ENCODE measurements at places on chromosomes 11 and 22.

DNA sequence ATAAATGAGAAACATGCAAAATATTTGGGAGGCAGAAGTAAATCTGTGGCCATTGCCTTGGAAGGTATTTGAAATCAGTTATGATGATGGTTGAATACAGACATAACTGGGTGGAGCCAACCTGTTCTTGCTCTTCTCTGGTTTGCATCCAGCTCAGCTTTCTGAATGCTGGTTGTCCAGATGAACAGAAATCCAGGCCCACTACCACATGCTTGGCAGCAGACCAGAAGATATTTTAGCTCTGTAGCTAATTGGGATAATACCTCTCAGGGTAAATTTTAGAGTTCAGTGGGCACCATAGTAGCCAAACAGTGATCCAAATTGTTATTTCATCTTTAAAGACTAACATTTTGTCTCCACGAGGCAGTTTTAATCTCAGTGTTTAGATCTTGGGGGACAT lies 308.3 kb downstream of the RAB38 start:
- DNase-seq = no peak

GRCh38 chr11:115924744-115925567 lies 420.7 kb upstream of the CADM1 start:
- no peak for DNase-seq

GRCh38 chr11:57126766-57127400 lies 54.9 kb upstream of the LRRC55 start:
- DNase-seq = no peak

- DNase-seq = no peak
Measured at GRCh38 chr11:65180877-65181568, 705 bp upstream of the CAPN1 start.

DNA sequence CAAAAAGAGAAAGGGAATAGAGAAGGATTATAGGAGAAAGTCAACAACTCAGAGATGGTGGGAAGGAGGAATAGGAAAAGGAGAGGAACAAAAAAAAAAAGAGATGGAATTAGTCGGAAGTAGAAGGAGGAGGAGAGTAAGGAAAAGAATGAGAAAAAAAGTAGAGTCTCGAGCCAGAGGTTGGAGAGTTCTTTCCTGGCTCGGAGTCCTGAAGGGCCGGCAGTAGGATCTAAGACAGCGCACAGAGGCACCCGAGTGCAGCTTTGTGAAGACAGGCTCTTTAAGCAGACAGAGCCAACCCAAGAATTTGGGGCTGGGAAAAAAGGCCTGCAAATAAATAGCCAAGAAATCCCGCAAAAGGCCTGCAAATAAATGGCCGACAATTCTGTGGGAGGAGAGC lies 170.4 kb upstream of the CCDC90B start:
- DNase-seq = no peak

- DNase-seq = no peak
Measured at GRCh38 chr11:82216927-82217570, 516.6 kb downstream of the FAM181B start.

DNA sequence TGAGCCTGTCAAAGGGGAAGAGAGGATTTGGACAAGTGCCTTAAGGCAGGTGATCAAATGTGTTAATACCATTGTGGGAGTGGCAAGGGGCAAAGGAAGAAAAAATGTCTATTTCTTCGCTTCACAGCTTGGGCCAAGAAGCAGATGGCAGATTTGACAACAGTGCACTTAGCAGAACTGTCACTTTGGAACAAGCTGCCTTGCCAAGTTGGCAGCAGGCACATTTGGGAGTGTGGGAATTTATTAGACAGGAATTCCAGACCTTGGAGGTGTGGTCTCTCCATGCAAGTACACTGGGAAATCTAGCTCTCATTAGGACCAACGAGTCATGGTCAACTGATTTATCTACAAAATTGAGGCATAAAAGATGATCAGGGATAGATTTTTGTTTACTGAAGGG lies 265.1 kb downstream of the NELL1 start:
- DNase-seq = no peak

- no peak for DNase-seq
Measured at GRCh38 chr22:26990503-26991189, 333.3 kb downstream of the MIAT start.

GRCh38 chr11:109794501-109794900 lies 298.7 kb upstream of the ZC3H12C start:
- no peak for DNase-seq

DNA sequence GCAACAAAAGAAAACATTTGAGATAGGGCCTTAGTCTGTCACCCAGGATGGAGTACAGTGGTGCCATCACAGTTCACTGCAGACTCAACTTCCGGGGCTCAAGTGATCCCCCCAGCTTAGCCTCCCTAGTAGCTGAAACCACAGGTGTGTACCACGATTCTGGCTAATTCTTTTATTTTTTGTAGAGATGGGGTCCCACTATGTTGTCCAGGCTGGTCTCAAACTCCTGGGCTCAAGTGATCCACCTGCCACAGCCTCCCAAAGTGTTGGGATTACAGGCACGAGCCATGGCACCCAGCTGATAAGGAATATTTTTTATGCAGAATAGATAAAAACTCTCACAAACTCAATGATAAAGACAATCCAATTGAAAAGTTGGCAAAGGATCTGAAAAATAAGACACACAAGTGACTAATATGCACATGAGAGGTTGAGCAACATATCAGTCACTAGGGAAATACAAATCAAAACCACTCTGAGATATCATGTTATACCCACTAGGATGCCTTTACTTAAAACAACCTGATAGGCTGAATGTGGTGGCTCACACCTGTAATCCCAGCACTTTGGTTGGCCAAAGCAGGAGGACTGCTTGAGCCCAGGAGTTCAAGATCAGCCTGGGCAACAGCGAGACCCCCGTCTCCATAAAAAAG lies 33.9 kb upstream of the CLTCL1 start:
- no peak for DNase-seq

GRCh38 chr22:43946384-43946667 lies 8.9 kb upstream of the SAMM50 start:
- no peak for DNase-seq

- no peak for DNase-seq
Measured at GRCh38 chr22:17114898-17115235, 6.3 kb downstream of the TMEM121B start.

- DNase-seq = no peak
Measured at GRCh38 chr11:75655605-75656004, 13.2 kb downstream of the MAP6 start.

DNA sequence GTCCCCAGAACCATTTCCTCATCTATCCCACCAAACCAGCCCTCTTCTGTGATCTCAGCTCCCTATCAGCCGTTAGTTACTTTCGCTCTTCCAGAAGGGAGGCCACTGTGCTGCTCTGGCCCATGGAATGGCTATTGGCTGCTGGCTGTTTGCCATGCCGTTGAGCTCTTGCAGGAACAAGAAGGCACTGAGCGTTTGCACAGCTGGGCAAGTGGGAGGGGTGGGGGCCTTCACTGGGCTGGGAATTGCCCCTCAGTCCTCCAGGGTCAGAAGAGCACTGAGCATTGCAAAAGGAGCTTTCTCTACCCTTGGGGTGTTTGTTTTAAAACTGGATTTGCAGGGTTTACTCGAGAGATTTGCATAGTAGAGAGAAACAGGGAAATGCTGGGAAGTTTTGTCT lies 129.0 kb upstream of the PARVA start:
- no peak for DNase-seq

DNA sequence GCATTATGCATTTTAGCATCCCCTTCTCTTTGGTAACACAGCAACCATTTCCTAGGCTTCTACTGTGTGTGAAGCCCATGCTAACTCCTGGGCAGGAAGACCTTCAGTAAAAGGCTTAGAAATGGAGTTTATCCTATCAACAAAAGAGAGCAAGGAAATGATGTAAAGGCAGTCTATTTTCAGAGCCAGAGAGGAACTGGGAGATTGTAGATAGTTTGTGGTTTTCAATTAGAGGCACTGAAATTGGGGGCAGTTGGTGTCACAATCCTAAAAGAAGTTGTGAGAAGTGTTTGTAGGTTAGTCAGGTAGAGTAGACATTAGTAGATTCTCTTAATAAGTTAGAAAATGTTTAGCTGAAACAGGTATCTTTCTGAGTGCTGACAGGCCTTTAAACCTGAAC lies 7.1 kb downstream of the ACAD8 start:
- no peak for DNase-seq

- DNase-seq = no peak
Measured at GRCh38 chr22:20436768-20437612, 635 bp downstream of the SCARF2 start.

GRCh38 chr22:50092342-50092741 lies 2.5 kb downstream of the MOV10L1 start:
- no peak for DNase-seq

DNA sequence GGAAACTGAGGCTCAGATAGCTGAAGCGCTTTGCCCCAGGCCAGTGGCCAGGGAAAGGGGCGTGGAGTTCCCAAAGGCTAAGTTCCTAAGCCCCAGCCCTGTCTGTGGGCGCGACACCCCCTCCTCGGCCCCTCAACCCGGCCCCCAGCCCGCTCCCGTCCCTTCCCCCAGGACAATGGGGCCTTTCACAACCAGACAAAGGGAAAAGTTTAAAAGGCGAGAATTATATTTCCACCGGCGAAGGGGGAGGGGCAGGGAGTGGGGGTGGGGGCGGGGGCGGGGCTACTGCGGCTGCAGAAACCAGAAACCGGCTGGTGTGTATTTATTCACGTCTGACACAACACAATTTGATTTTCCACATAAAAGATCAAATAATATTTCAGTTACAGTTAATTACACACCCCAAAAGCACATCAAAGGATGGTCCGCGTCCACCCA lies 192.1 kb downstream of the MN1 start:
- no peak for DNase-seq

- DNase-seq = no peak
Measured at GRCh38 chr11:124307093-124307492, 6.7 kb downstream of the OR8D1 start.

DNA sequence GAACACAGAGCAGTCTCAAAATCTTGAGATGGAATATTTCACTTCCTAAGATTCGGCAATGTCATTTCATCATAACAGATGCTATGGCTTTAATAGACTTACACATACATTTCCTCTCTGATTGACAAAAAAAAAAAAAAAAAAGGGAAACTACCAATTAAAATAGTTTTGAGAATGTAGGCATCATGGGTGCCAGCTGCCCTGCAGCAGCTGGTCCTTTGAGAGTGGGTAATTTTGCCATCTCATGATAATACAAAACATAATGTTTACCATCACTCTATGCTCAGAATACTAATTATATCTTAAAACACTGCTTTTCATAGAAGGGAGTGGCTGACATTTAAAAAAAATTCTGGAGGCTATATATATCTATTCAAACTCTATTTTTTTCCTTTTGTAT lies 775.6 kb upstream of the CCDC90B start:
- DNase-seq = no peak

- no peak for DNase-seq
Measured at GRCh38 chr11:117792992-117793391, 4.0 kb downstream of the DSCAML1 start.

DNA sequence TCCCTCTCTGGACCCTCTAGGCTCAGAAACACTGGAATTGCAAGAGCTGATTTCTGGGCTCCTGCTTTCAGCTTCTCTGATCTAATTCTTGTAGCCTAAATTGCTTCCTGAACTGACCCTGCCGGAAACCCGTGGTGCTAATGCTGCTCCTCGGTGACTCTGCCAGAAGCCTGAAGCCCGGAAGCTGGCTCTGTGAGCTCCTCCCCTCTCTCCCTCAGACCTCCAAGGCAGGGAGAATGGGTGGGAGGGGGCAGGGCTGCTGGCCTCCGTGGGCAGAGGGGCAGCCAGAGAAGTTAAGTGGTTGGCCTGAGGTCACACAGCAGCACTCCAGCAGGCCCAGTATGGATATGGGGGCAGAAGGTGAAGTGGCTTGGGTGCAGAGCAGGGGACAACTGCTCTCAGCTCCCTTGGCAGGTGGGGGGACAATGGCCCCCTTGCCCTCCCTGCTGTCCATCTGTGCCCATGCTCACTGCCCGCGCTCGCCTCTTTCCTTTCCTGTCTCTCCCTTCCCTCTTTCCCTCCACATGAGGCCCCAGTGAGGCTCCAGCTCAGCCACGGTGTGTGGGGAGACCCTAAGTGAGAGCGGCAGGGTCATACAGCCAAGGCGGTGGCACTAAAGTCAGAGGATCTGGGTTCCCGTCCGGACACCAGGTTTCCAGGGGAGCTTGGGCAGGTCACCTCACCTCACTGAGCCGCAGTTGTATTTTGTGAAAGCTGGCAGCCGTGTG lies 16.2 kb downstream of the CAPN5 start:
- no peak for DNase-seq

GRCh38 chr11:47842749-47843148 lies 5.4 kb downstream of the NUP160 start:
- no peak for DNase-seq

DNA sequence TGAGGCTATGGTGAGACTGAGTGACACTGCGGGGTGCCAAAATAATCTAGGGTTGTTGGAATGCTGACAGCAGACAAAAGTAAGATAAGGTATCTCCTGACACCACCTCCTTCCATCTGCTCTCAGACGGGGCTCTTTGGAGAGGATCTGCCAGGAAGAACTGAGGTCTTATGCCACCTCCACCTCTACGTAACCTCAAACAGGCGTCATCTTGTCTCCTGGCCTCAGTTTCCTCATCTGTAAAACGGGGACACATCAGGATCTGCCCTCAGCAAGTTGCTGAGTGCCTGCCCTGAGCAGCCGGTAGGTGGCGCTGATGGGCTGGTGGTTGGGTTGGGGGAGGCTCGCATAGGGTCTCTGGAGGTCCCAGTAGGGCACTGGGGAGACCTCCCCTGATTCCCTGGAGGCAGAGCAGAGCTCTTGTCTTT lies 1.7 kb upstream of the MYEOV start:
- peak; percentile 29 for DNase-seq

DNA sequence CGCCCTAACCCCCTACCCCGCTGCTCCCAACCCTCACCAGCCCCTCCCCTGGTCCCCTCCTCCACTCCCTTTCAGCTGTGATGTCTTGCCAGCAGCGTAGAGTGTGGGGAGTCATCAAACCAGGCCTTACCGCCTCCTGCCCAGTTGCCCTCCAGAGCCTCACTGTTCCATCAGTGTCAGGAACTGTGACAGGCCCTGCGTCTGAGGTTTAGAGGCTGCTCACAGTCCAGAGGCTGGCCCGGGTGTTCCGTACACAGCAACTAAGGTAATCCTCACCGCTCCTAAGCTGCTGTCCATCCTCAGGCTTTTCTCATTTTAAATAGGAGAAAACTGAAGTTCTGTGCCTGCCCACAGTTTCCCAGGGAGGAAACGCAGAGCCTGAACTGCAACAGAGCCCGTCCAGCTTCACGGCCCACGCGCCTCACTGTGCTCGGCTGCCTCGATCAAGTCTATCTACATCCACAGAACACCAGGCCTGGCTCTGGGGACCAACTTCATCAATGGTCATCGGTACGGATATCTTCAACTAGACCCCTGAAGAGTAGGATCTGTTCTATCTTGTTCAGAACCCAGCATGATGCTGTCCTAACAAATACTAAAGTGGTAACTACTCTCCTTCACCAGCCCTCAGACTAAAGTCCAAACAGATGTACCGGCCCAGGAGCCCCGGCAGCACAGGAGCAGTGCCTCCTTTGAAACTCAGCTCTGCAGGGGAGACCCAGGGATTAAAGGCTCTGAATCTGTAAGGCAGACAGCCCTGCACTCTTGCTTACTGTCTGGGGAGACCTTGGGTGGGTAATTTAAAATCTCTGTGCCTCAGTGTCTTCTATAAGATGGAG lies 10.3 kb downstream of the VPS37C start:
- DNase-seq = no peak

GRCh38 chr11:2269601-2270321 lies 627 bp downstream of the ASCL2 start:
- DNase-seq = no peak

Data from stimulated activated CD8-positive, alpha-beta memory T cell treated with anti-CD3 and anti-CD28 coated beads, Interleukin-7, amount 100 ng/mL, for 1 hour (primary cell).